Stimulated activated CD4-positive, alpha-beta T cell treated with anti-CD3 and anti-CD28 coated beads, Interleukin-15, amount 100 ng/mL, for 48 hours (primary cell): ENCODE measurements at places on chromosomes 11 and 22.

DNA sequence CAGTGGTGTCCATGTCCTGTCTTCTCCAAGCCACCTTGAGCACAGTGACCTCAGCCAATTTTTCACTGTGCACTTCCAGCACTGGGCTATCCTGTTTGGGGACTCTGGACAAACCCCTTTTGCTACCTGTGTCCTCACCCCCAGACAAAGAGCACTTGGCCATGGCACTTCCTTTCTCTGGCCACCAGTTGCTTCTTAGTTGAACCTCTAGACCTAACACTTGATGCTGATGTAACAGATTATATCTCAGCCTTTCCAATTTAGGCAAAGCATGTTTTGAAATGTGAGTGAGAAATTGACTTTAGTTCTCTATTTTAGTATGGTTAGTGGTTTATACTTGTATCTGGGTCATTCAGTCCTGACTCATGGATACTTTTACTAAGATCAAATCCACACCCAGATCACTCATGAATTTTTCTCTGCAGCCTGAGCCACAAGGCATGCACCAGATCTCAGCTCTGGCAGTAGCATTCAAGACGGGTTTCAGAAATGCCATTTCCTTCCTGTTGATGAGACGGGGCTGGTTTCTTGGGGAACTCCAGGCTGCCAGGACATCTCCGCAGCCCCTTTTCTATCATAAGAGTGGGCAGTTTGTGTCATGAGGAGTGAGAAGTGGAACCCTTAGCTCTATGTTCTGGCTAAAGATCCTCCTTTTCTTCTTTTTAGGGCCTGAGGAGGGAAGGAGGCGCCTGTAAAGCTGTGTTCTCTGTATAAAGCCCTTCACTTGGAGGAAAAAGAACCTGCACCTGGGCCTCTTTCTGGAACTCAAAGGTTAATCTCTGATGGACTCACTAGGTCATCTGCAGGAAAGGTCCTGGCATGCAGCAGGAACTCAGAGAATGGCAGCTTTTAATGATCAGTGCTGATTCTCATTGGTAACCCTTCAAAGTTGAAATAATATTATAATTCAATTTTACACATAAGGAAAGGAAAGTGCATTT, 185.6 kb upstream of the TENM4 start:
- DNase-seq, result no peak

DNA sequence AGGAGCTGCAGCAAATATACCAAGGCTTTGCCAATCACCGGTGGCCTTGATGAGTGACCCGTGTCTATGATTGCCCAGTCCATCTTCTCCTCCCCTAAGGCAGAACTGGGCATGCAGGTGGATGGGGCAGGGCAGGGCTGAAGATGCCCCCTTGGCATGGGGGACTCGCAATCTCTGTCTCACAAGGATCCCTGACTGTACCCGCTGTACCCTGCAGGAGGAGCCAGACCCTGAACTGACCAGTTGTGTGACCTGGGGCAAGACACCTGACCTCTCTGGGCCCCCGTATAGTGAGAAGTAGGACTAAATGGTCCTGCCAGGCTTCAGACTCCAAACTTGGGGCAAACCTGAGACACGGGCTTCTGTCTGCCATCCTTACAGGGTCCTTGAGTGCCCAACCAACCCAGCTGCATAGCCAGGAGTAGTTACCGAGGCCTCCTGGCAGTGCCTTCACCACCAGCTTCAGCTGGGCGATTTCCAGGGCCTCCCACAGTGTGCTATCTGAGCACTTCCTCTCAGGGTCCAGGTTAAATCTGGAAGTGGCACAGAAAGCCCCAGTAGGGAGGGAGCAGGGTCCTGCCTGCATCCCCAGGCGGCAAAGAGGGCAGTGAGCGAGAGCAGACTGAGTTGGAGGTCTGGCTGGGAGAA, 6.4 kb upstream of the KCNJ11 start:
- no peak for DNase-seq

DNA sequence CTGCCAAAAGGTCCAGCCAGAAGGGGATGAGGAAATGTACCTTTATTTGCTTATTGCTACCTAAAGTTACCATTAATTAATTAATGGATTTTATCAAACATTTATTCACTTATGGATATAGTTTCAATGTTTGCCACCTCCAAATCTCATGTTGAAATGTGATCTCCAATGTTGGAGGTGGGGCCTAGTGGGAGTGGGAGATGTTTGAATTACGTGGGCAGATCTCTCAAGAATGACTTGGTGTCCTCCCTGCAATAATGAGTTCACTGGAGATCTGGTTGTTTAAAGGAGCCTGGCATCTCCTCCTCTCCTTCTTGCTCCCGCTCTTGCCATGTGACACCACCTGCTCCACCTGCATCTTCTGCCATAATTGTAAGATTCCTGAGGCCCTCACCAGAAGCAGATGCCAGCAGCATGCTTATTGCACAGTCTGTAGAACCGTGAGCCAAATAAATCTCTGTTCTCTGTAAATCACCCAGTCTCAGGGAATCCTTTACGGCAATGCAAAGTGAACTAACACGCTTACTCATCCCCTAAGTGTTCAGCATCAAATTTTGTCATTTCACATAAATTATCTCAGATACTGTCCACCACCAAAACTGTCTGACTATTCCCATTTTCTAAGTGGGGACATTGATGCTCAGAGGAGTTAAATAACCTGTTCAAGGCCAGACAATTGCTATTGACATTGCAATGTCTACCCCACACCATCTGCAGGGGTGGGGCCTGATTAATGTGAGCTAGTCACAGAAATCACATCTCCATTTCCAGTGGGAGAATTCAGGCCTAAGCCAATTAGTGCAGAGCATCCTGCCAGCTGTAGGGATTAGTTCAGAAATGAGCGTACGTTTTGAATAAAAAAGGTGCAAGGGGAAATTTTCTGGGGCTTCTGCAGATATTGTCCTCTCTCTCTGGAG, 51.6 kb upstream of the SYN3 start:
- DNase-seq, result no peak

DNA sequence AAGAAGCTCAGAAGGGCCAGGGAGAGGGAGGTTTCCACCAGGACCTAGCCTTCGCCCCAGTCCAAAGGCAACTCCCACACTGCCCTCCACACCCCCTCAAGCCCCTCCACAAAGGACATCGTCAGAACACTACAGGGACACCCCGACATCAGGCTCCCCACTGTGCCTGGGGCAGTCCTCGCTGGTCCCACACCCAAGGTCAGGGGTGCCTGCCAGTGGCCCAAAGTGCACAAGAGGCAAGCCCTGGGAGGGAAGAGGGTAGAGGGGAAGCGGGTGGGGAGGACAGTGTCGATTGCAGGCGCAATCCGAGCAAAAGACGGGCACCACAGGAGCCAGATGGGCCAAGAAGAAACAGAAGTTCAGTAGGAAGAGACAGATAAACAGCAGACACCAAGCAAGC, 35.6 kb upstream of the JAM3 start:
- no peak for DNase-seq
